ENCODE measurements at places on chromosomes 2 and 18.

DNA sequence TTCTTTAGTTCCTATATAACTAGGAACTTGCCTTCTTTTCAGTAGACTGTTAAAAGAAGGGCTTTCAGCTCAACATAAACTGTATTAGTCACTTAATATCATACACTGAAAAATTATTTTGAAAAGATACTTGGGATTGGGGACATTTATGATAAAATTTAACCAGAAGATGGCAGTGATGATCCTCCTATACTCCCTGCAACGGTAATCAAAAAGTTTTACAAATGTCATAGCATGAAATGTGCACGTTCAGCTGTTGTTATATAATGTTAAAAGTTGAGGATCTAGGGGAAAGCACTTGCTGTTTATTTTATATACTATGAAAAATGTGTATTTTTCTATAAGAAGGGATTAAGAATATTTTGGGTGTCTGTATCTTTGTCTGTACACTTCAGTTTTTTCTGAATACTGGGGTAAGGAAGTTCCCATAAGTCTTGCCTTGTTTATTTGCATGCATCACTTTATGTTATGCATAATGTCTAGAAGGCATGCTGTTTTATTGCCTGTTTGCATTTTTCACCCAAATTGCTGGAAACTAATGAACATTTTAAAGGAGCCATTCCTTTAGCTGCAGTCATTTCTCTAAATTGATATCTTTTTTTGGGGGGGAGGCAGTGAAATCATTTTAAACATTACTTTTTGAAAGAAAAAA, 19.0 kb downstream of the DYNC1I2 start:
- DNase-seq: no peak

- DNase-seq: peak; percentile 23
Measured at GRCh38 chr18:63823516-63824219, 48.5 kb downstream of the SERPINB7 start.

DNA sequence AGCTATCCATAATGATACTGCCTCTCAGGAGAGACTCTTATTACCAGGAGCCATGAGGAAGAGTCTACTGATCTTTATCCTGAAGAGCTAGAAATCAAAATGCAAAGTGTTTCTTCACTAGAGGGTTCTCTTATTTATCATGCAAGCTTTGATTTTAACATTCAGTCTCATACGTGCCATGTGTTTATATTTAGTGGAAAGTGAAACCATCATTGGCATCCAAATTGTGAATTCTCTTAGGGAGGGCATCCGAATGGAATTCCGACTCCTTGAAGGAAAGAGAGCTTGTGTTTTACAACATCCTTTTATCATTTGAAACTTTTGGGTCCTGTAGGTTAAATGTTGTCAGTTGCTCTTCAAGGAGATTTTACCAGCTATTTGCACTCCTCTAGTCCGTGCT, 170.4 kb upstream of the SESTD1 start:
- no peak for DNase-seq

DNA sequence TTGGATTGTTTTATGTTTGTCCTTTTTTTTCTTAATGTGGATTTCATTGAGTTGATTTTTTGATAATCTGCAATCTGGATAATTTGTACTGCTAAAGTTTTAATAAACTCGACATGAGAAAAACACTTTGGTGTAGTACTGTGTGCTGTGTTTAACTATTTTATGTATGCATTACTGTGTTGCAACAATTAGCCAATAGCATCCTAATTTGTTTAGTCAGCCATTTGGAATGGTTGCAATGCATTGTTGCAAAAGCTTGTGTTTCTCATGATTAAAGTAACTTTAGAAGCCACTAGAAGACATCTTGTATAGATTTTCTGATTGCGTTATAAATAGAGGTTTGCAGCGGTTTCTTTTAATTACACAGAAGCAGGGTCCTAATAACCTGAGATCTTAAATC, 53.5 kb downstream of the PPIG start:
- no peak for DNase-seq

DNA sequence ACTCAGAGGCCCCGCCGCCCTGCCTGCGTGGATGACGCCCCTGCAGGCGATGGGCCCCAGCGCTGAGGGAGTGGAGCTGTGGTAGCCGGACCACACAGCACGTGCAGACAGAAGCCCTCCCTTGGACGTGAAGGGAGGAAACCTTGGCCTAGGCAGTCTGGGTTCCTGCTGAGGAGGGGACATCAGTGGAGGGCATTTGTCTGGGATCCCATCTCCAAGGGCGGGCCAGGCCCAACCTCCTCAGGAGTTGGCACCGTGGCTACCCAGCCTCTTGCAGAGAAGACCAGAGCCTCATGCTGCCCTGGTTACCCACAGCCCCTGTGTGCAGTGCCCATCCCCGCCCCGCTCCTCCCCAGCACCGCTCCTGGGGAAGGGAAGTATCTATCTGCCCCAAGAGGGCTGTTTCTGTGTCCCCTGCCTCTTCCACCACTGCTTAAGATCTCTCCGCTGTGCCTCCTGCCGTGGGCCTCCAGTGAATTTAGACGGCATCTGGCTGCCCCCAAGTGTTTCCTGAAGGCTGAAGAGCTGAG, 241.8 kb downstream of the KLHL29 start:
- DNase-seq: no peak

GRCh38 chr2:219126555-219126954, 34.1 kb downstream of the NHEJ1 start:
- no peak for DNase-seq

GRCh38 chr2:29782549-29783458, 138.6 kb downstream of the ALK start:
- DNase-seq: peak; percentile 21

DNA sequence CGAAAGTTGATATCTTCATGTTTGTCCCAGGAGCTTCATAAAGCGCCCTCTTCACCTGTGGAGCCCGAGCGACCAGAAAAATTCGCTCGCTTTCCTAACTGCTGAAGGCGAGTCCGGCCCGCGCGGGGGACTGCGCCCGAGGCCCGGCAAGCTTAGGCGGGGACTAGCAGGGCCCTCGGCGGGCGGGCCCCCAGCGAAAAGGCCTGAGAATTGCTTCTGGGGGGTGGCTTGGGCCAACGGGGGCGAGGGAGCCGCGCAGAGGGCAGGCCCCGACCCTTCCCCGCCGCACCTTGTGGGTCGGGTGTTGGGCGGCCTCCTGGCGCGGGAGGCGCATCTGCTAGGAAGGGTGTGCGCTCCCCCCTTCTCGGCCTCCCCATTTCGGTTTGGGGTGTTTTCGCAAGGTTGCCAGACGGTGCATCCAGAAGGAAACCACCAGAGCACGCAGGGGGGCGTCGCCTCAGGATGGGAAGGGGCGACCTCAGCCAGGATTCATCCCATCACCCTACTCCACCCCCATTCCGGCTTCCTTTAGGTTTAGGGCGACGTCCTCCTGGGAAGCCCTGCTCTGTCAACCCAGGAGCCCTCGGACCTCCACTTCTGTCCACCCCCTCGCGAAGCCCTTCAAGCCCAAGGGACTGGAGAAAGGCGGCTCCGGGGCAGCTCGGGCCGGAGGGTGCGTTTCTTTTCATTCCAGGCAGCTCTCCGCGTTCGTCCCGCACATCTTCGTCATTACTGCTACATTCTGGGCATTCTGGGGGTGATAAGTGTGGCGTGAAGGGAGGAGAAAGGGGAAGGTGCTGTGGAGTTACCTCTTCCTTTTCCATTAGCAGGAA, 9.1 kb downstream of the SP9 start:
- DNase-seq: peak; percentile 44

DNA sequence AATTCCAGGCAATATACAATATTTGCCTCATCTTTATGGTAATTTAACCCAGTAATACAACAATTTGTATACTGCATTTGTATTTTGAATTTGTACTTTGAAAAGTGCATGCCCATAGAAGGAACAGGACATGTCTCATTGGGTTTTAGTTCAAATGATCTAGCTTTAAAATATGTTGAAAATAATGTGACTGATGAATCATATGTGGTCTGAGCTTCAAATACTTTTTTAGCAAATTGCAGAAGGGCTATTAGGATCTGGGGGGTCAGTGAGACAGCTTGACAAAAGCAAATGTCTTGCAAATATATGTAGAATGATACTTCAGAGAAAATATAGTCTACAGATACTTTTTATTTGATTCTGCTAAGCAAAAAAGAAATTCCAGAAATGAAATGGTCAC, 248.9 kb downstream of the DCC start:
- DNase-seq: no peak

DNA sequence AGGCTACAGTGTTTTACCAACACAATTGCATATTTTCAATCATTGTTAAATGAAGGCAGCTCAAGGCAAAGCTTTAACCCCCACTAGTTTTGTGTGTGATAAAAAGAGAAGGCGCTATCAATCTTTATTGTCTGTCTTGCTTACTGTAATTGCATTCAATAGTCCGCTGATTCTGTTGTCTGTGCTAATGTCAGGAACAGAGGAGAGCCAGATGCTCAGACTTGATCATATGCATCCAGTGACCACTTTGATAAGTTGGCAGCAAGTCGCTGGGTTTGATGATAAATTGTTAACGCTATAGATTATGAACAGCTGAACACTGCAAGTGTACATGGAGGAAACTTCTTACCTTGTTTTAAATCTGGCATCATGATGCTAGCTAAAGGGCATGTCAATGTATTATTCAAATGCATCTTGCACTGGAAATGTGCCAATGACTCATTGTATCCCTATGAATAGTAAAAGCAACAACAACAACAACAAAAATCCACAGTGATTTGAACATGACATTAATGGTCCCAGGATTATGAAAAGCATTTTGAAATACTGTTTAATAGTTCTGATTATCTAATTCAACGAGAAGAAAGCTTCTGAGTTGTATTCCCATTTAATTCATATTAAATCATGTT, 423.5 kb upstream of the FANCL start:
- DNase-seq: no peak

- no peak for DNase-seq
Measured at GRCh38 chr2:9972621-9973479, 21.4 kb downstream of the GRHL1 start.

DNA sequence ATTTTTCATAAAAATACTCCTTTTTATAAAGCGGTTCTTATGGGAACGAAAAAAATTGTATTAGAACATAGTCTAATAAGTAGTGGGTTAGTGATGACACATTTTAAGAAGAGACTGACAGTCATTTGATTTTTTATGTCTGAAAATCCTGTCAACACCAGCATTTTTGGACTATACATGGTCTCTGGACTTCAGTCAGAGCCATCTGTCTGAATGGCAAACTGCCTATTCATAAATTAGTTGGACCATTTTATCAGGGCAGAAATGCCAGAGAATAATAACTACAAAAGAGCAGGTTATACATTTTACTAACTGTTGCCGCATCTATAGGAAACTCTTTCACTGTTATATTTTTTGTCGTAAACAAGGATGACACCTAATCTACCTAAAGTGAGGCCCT, 437.6 kb downstream of the ZNF804A start:
- DNase-seq: no peak

DNA sequence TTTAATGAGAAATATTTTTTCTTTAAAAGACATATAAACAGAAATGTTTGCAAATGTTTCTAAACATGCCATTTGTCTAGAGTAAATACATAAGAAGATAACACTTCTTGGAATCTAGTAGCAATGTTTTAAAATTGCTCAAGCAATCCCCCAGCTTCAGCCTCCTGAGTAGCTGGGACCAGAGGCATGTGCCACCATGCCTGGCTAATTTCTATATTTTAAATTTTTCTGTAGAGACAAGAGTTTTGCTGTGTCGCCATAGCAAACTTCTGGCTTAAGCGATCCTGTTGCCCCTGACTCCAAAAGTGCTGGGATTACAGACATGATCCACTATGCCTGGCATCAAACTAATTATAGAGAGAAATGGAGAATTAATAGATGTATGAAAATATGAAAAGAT, 14.6 kb upstream of the MBD2 start:
- DNase-seq: no peak

DNA sequence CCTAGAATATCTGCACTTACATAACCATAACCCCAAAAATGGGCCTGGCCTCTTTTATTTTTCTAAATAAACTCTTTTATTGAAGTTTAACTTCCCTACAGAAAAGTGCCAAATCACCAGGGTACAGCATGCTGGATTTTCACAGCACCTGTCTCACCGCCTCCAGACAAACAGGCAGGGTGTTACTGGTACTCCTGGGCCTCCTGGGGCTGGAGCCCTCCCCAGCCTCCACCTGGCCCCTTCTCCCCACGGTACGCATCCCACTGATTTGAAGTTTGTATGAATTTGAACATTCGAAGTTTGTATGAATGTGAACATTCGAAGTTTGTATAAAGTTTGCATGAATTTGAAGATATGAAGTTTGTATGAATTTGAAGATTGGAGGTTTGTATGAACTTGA, 232.1 kb downstream of the NDUFA10 start:
- no peak for DNase-seq

- DNase-seq: peak; percentile 30
Measured at GRCh38 chr18:77042583-77042982, 90.0 kb downstream of the MBP start.
